ENCODE measurements at places on chromosomes 5 and 9.

DNA sequence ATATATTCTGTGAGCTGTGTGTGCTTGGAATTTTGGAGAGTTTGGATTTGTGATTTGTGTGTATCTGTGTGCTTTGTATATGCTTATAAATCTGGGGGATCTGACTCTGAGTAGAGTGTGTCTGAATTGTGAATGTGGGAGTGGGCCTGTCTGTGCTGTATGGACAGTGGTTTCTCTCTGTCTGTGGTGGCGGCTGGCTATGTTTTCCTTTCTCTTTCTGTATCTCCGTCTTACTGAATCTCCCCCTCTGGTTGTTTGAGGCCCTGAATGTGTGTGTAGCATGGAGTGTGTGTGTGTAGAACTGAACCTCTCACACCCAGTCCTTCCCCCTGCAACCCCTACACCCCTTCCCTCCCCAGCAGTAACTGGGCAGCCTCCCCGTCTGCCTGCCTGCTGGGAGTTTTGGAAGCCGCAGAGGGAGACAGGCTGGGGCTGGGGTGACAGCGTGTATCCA is 4.7 kb downstream of the CXXC5 start:
- no peak for DNase-seq

DNA sequence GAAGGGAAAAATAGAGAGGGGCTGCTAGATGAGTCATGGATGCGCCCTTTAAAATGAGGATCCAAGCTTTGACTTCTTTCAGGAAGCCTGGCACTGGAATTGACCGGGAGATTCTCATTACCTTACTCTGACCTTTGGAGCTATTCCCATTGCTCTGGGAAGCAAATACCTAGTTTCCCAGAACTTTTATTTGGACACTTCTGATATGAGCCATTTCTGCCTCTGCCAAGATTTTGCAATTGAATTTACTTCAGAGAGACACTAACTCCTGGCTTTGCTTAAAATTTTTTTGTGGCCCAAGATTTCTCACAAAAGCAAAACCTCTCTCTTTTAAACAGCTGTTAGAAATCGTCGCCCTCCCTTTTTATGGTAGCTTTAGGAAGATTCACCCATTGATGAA is 15.7 kb upstream of the AGXT2 start:
- no peak for DNase-seq

GRCh38 chr9:112112941-112113681 is 62.0 kb downstream of the SUSD1 start:
- DNase-seq: no peak

DNA sequence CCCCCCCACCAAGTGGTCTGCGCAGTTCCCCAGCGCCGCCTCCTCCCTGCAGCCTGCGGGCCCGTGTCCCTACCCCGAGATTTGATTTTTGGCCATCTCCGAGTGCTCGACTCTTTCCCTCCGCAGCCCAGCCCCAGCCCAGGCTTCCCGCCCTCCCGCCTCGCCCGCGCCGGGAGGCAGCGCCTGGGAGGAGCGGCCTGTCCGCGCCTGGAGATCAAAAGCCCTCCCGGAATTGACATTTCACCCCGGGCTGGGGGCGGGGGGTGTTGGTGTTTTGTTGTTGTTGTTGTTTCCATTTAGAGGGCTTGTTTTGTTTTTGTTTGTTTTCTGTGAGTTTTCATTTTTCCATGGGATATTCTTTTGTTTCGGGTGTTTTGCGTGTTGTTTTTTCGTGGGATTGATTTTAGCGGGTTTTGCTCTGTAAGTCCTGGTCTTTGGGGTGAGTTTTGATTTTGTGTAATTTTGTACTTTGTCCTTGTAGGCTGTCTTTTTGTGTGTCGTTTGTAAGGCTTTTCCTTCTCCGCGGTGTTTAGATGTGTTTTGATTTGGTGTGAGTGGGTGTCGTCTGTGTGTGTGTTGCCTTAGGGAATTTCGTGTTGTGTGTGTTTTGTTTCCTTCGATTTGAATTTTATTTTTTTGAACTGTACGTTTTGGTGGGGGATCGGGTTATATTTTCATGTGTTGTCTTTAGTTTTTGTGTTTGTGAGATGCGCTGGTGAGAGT is 1.7 kb upstream of the PAX5 start:
- DNase-seq: peak; percentile 53
